ENCODE measurements at places on chromosomes 6 and 20. TPM values are rescaled to one million over a fixed set of nuclear protein-coding genes. Genes with fewer than 3 reads are reported as not detected.

Gene TUBB
- total RNA-seq, result 916 TPM

Gene NELFE
- total RNA-seq, result 168 TPM

Gene ATRN
- 47.1 TPM for total RNA-seq

Gene CRISP3
- total RNA-seq, result not detected

Gene LY6G6F
- not detected for total RNA-seq

Gene PCSK2
- total RNA-seq, result not detected

Gene OR2H2
- total RNA-seq, result not detected

All from smooth muscle cell of trachea (primary cell).